ENCODE measurements at places on chromosomes 16 and 17. TPM values are rescaled to one million over a fixed set of nuclear protein-coding genes. Genes with fewer than 3 reads are reported as not detected.

Gene HOXB6
- total RNA-seq = 0.82 TPM

Gene UBALD2
- total RNA-seq = 9.7 TPM

Gene KRTAP3-1
- total RNA-seq = not detected

Gene HBQ1
- total RNA-seq = 2.1 TPM

Gene MRTFB
- total RNA-seq = 46.5 TPM

Gene CLDN7
- 2.3 TPM for total RNA-seq

Gene MYL11
- not detected for total RNA-seq

Gene TPSG1
- total RNA-seq = not detected

Gene MYH13
- not detected for total RNA-seq

Gene CNGB1
- total RNA-seq = not detected

Gene CBFA2T3
- 2.6 TPM for total RNA-seq

Gene TMEM97
- 3.4 TPM for total RNA-seq

Gene FAM171A2
- total RNA-seq = 2.4 TPM

Gene ULK2
- 20.3 TPM for total RNA-seq

Gene ATP5PD
- total RNA-seq = 871 TPM

Gene NPIPA2
- not detected for total RNA-seq

Gene NOD2
- total RNA-seq = 0.44 TPM
